ENCODE measurements at places on chromosomes 11 and 22.

GRCh38 chr22:38413085-38414008 is 41.7 kb downstream of the KCNJ4 start:
- DNase-seq = no peak

- DNase-seq = no peak
Measured at GRCh38 chr11:121487191-121487590, 34.4 kb upstream of the SORL1-AS1 start.

DNA sequence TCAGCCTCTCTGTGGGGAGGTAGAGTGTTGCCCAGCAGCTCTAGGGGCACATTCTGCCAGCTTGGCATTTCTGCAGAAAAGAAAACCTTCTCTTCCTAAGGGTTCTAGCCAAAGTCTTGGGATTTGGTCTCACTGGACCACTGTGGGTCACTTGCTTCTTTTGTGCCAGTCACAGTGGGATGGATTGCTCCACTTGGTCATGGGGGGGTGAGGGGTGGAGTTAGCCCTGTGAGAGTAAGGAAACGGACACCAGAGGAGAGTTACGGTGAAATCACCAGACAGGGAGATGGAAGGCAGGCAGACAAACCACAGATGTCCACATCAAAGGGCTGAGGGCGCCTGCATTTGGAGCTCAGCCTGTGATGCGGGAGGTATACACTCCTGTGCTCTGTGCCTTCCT is 10.8 kb downstream of the SGSM1 start:
- no peak for DNase-seq

- no peak for DNase-seq
Measured at GRCh38 chr11:74550991-74551753, 41.2 kb upstream of the POLD3 start.

DNA sequence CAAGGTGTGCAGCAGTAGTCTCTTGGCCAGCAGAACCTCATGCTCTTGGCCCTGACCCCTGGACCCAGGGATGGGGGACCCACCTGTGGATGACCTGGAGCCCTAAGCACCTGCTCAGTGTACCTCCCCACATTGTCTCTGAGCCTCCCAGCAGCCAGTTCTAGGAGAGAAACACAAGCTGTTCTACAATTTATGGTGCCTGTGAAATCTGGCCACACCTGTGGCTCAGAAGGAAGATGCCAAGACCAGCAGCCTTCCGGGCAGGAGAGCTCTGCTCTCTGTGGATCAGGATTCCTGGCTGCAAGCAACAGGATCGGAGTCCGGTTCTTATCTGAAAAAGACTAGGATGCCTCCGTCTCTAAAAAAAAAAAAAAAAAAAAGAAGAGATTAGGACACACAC is 103.6 kb upstream of the ANO1 start:
- no peak for DNase-seq

GRCh38 chr11:23540101-23540561 is 679.9 kb upstream of the CCDC179 start:
- DNase-seq = peak; percentile 19

DNA sequence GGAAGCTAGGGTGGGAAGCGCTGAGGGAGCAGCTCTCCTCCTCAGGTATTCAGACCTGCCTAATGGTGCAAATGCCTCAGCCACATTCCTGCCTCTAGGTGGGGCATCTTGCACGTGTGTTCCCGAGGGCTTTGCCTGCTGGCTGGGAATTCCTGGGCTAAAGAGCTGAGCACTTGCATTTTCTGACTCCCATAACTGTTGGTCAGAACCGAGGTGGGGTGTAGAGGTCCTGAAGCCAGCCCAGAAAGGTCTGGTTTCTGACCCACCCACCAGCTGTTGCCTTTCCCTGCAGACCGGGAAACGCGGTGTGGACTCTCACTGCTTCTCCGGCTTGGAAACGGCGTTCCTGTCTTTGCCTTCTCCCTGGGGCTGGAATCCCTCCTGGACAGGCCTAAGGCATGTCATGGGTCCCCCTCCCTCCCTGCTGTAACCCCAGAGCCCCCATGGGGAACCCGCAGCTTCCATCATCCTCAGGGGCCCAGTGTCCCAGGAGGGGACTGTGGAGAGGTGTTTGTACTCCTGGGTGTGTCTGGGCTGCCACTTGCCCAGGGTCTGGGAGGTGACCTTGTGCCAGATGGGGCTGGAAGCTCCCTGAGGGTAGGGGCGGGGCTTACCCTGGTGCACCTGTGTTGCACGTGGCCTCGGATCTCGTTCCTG is 24.0 kb upstream of the SMIM38 start:
- no peak for DNase-seq

GRCh38 chr11:125306476-125306875 is 141.9 kb downstream of the PKNOX2 start:
- DNase-seq = no peak

DNA sequence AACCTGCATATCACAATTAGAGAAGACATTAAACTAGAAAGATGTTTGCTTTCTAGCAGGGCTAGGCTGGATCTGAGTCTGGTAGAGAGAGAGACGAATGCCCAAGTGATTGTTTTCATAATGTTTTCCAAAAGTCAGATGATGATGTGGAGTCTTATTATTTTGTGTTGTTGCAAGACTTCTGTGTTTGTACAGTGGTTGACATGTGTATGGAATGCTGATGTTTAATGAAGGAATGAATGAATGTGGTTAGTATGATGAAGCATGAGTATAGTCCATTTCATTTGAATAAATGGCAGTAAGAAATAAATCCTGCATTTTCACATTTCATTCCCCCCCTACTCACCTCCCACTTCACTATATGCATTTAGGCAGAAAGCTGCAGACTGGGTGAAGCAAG is 69.6 kb downstream of the PPP2R1B start:
- DNase-seq = no peak

DNA sequence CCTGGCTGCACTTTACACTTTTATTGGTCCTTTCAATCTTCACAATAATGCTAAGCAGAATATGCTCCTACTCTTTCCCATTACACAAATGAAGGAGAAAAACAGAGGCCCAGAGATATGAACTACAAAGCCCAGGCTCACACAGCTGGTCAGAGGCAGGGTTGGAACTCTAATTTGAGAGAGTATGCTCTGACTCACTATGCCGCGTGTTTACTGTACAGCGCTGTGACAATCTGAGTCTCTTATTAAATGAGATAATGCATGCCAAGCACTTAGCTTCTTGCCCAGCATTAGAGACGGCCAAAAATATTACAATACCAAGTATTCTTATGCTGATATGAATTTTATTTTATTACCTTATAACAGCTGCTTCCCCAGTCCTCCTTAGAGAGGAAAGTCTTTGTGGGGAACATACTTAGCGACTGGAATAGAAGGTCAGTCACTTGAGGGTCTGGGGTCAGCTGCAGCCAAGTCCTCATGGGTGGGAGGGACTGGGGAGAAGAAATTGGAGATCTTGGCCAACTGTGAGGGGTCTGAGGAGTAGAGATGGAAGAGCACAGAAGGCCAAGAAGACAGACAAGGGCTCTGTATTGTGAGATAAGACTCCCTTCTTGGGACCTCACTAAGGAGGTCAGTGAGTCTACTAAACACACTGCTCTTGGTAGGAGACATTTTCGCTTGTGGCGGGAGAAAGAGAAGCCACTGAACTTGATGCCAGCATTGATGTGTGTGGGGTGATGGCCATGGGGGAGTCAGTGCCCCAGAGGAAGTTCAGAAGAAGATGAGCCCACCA is 150.8 kb upstream of the TIMP3 start:
- DNase-seq = no peak

DNA sequence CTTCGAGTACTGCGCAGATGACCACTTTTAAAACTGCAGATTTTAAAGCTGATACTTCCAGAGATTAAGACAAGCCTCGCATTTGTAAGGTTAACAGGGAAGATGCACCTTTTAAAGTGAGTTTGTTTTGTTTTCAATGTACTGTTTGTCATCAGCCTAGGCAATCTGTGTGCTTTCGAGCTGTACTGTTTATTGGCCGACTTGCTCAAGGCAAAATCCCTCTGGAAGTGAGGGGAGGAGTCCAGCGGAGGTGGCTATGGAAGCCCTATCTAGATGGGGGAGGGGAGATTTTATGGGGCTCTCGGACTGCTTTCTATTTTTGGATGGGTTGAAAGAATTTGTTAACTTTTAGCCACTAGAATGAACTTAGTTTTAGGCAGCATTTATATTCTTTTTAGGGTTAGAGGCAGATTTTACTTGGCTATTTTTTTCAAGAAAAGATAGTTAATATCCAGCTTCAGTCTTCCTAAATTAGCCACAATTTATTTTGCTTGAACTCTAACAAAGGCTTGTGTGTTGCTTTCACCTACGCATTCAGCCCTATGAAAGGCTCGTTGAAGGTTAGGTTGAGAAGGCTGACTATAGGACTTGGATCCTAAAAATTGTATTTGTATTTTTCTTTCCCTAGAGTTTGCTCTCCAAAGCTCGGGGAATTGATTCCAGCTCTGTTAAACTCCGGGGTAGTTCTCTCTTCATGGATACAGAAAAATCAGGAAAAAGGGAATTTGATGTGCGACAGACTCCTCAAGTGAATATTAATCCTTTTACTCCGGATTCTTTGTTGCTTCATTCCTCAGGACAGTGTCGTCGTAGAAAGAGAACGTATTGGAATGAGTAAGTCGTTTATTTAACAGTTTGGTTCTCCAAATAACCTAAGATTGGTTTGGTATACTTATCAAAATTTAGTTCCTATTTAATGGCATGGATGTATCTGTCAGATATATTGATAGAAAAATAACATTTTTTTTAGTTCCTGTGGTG is 2.1 kb downstream of the WEE1 start:
- no peak for DNase-seq

- no peak for DNase-seq
Measured at GRCh38 chr22:24806663-24807001, 621 bp downstream of the SGSM1 start.

DNA sequence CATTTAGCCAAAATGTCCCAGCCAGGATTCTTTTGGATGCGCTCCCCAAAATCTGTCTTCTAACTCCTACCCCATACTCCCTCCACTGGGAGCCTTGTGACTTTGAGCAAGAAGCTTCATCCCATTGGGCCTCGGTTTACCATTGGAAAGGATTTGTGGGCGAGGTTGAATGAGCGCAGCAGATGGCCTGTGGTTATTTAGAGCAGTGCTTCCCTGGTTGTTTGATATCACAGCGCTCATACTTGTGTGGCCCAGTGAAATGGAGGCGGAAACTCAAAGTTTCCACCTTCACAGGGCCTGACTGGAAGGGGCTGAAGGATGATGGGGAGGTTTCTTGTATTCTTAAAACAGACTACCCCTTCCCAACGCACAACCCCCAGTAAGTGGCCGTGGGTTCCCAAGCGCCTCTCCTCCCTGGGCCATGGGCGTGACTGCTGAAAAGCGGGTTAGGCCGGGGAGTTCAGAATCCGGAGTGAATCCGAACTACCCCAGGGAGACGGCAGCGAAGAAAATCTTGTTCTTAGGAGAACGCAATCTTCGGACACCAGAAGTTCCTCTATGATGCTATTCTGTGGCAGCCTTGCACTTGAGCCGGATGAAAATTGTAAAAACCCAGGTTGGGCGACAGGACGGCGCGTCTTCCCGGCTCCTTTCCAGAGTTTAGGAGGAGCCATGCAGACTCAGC is 1.2 kb upstream of the ATF4 start:
- no peak for DNase-seq

- DNase-seq = no peak
Measured at GRCh38 chr22:42344361-42344905, 74.0 kb upstream of the TCF20 start.

- DNase-seq = no peak
Measured at GRCh38 chr22:39361496-39361895, 11.7 kb downstream of the SYNGR1 start.

GRCh38 chr11:114392735-114393667 is 7.3 kb downstream of the C11orf71 start:
- DNase-seq = no peak

DNA sequence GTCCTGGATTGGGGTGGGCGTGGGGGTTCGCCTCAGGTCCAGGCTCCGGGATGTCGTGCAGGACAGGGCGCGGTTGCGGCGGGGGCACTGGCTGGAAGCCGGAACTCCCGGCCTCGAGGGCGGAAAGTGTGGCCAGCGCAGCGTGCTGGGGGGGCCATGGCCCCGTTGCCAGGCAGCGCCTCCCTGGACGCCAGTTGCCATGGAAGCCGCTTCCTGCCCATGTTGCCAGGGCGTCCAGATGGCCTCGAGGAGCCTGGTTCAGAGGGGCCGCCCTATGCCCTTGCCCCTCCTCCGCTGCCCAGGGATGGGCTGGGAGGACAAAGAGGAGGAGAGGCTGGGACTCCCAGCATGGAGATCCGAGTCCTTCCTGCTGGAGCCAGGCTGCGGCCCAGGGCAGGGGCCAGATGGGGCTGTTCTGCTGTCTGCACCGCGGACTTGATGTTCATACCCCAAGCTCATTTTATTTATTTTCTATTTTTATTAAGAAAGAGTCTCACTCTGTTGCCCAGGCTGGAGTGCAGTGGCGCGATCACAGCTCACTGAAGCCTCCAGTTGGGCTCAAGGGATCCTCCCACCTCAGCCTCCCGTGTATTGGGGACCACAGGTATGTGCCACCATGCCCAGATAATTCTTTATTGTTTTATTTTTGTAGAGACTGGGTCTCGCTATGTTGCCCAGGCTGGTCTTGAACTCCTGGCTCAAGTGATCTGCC is 4.6 kb upstream of the CCDC188 start:
- DNase-seq = no peak

GRCh38 chr11:27254744-27255446 is 108.1 kb downstream of the CCDC34 start:
- DNase-seq = no peak

- DNase-seq = no peak
Measured at GRCh38 chr22:27895600-27895999, 23.5 kb downstream of the PITPNB start.

DNA sequence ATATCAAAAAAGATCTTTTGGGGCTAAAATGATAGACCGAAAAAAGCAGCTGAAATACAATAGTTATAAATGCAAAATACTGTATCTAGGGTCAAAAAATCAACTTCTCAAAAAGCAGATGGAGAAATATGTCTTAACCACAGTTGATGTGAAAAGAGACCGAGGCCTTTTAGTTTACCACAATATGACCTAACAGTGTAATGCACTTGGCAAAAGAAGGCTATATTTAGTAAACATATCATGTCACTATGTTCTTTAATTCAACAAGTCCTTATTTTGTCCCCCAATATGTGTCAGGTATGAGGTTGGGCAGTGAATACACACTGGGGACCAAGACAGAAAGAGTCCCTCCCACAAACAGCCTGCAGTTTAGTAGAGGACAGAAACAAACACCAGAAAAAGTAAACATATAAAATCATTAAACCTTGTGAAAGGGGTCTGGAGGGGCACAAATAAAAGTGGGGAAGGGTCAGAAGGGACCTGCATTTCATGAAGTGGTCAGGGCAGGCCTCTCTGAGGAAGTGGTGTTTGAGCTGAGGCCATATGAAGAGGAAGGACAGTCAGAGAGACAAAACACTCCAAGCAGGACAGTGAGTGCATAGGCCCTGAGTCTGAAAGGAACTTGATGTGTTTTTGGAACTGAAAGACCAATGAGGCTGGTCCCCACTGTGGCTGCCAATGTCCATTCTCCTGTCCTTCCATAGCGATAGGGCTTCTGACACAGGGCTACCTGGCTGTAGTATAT is 53.4 kb downstream of the LIF start:
- no peak for DNase-seq

GRCh38 chr22:22759371-22759770 is 115.0 kb downstream of the GGTLC2 start:
- DNase-seq = no peak
